ENCODE measurements at places on chromosomes 1 and 21.
A peak's percentile ranks its signal among the peaks of the same experiment; 100 is the strongest.

- no peak for DNase-seq
Observed at GRCh38 chr1:107010582-107010981, 45.9 kb upstream of the PRMT6 start.

DNA sequence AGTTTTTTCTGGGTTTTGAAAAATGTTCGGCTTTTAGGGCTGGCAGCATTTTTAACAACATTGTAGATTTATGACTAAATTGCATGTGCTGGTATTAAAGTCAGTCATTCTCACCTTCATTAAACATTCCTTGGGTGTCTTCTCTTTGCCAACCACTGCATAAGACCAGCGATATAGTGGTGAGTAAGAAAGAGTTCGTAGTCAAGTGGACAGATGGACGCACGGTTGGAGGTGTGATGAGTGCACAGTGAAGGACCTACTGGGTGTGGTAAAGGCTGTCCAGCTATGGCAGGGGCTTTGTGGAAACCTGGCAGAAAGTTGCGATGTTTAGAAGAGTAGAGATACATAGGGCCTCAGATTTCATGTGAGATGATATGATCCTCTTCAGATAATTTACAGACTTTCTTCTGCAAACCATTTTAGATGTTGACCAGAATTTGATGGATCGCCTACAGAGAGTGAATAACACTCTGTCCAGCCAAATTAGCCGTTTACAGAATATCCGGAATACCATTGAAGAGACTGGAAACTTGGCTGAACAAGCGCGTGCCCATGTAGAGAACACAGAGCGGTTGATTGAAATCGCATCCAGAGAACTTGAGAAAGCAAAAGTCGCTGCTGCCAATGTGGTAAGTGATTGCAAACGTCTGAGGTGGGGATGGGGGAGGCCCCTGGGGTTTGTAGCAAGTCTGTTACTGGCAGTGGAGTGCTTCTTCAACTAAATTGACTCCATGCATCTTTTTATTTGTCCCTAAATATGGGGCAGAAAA, 56.0 kb upstream of the LAMC2 start:
- no peak for DNase-seq

GRCh38 chr1:182713492-182713891, 29.1 kb upstream of the RGS8 start:
- no peak for DNase-seq

DNA sequence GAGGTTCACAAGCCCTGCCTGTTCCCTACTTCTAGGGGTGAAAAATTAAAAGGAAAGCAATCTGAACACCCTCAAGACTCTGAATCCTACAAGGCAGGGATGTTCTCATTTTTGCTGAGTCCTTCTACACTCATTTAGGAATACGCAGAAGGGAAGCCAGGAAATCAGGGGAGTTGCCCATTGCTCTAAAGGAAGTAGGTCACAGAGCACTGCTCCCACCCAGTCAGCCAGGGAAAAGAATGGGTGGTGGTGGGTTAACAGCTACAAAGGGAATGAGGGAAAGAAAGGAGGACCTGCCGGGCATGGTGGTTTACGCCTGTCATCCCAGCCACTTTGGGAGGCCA, 2.4 kb upstream of the CTTNBP2NL start:
- no peak for DNase-seq

DNA sequence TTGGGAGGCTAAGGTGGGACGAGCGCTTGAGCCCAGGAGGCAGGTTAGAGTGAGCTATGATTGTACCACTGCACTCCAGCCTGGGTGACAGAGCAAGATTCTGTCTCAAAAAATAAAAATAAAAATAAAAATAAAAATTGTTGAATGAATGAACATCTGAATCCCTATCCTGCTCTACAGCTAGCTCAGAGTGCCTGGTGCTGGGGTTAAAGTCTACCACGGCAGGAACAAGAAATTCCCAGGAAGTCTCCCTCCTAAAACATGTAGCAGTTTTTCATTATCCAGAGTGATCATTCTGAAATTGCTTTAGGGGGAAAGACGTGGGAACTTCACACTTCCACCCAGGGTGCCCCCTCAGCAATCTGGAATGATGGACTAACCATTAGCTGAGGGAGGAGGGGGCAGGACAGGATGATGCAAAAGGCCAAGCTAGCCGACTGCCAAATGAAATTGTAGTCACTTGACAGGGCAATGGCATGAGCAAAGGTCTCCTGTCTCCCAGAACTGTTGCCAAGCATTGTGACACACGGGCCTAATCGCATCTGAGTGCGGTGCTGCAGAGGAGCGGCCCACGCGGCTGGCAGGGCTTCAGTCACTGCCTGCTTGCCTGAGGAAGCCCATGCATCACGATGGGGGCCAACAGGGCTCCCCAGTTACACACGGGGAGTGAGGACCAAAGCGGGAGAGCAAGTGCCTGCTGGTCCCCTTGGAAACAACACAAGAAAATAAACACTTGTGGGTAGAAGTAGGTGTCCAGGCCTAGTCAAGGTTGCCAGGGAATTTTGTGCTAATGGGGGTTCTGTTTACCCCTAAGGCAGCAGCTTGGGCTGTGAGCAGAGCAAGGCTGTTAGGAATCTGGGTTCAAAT, 85.7 kb downstream of the NENF start:
- DNase-seq: peak; percentile 16

GRCh38 chr1:227951624-227952373, 4.1 kb upstream of the WNT9A start:
- DNase-seq: no peak

DNA sequence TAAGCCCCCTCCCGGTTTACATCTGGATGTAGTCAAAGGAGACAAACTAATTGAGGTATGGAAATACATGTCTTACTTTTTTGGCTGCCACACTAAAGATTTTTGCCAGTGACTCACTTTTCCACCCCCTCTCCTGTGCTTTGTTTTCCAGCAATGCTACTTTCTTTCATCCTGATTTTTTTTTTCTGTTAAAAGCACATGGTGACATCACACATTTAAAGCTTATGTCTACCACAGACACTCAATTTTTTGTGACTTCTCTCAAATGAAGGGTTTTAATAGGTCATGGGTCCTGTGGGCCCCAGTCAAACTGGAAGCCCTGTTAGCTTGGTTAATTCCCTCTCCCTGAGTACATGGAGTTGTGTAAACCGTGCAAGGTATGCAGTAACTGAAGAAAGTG, 2.2 kb downstream of the PPP1R8 start:
- DNase-seq: no peak

DNA sequence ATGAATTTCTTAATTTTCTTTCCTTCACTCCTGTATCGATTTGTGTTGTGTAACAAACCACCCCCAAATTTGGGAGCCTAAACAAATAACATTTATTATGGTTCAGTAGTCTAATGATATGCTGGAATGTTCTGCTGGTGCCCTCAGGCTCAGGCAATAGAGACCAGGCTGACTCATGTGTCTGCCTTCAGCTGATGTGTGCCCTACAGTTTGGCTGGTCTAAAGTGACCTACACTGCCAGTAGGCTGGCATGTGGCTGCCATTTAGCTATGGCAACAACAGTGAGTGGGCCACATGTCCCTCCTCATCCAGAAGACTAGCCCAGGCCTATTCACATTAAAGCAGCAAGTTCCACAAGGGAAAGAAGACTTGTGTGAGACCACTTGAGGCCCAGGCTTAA, 115.8 kb downstream of the PTPRC start:
- no peak for DNase-seq

DNA sequence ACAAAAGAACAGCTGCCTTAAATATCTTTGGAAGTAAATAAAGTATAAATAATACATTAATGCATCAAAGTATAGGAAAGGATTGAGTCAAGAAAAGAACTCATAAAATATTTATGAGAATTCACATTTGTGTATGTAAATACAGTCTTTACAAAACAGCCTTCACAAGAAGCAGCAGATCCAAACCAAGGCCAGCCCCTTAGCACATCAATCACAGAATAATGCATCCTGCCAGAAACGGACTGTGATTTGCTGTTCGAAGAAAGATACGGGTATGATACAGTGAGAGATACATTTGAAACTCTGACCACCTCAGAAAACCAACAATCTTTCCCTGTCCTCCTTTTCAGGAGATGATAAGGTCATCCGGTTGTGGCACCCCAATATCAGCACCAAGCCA, 70.9 kb downstream of the WDR64 start:
- DNase-seq: no peak

- peak; percentile 32 for DNase-seq
Observed at GRCh38 chr1:212514056-212514614, 81.4 kb downstream of the NENF start.

- DNase-seq: no peak
Observed at GRCh38 chr1:248229360-248229908, 1.8 kb upstream of the OR2M4 start.

DNA sequence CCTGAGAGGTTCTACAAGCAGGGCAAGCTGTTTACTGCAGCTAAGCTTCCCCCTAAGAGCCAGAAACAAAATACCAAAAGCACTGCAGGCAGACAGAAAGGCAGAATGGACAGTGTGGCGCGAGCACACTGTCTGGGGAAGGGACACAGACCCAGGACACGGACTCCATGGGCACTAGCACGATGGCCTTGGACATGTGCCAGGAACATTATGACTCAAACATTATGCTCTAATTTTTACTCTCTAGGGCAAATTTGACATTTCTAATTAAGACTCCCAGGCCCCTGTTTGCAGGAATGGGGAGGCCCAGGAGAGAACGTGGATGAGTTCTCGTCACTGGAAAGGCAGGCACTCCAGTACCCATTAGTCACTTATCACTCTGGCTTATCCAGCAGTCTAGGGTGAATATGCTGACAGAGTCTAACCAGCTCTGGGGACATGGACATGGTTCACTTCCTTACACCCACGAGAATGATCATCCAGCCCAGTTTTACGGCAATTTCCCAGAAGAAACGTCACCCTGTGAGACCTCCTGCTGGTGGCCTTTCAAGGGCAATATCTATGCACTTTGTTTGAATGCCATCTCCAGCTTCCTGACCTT, 45.1 kb downstream of the CAPN8 start:
- no peak for DNase-seq

DNA sequence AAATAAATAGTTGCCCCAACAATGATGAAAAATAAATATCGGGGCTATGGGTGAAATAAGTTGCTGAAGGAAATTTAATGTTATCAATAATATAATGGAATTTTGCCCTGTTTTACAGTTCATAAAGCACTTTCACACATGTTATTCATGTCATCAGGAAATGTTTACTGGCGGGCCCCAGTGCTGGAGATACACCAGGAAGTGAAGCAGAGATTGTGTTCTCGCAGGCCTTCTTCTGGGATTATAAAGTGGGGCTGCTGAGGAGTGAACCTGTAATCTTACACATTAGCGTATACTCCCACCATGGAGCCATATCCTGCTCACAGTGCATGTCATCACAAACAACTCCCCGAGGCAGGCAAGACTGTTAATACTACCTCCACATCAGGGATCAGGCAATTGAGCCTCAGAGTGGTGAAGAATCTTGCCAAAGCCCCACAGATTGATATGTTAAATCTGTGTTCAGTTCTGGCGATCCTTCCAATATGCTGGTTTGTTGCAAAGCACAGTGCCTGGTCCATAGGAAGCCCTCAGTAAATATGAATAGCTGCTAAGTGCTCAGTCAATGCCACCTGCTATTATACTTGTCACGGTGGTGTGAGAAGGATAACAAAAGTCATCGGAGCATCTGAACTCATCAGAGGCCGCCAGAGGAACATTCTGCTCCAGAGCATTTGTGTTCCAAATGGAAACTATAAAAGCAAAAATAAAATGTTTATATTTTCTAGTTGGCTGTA, 104.4 kb upstream of the UBE2U start:
- no peak for DNase-seq

- DNase-seq: peak; percentile 68
Observed at GRCh38 chr1:204480515-204480914, 14.1 kb downstream of the PIK3C2B start.

DNA sequence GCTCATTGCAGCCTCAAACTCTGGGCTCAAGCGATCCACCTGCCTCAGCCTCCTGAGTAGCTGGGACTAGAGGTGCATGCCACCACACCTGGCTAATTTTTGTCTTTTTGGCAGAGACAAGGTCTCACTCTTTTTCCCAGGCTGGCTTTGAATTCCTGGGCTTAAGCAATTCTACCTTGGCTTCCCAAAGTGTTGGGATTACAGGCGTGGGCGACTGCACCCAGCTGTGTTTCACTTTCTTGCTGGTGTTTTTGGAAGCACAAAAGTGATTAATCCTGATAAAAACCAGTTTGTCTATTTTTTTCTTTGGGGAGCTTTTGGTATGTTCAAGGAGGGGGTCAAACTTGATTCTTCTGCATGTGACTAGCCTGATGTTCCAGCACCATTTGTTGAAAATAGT, 19.3 kb downstream of the RNF11 start:
- no peak for DNase-seq

GRCh38 chr1:44682883-44683265, 8.4 kb downstream of the ARMH1 start:
- no peak for DNase-seq

- DNase-seq: peak; percentile 18
Observed at GRCh38 chr1:244046907-244047611, 4.0 kb upstream of the ZBTB18 start.

GRCh38 chr1:110161165-110161564, 10.9 kb downstream of the SLC6A17 start:
- no peak for DNase-seq

DNA sequence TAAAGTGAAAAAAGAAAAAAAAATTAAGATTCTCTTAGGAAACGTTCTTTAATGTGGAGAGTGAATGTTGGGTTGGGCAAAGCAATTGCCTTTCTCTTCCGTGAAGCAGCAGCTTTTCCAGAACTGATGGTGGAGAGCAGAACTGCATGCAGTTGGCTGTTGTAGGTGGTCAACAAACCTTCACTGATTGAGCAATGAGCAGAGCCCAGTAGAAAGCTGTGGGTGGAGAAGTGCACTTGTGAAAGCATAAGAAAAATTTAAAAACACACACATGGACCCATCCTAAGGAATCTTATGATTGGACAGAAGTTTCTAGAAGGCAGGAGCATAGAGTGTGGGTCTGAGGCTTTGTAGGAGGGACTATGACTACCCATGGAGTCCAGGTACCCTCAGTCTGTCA, 4.5 kb downstream of the PRELP start:
- no peak for DNase-seq

- no peak for DNase-seq
Observed at GRCh38 chr1:202086579-202087350, 36.0 kb upstream of the GPR37L1 start.

DNA sequence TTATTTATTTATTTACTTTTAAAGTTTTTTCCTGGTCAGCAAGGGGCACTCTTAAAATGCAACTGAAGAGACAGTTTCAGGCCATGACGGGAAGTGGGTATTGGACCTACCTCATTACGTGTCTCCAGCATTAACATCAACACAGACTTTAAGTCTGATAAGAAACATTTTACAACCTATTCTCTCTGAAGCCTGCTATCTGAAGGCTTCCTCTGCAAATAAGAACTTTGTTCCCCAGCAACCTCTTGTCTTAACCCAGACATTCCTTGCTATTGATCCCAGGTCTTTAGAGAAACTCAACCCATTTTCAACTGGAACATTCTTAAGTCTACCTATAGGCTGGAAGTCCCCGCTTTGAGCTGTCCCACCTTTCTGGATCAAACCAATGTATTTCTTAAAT, 258.3 kb upstream of the TMPRSS15 start:
- no peak for DNase-seq

GRCh38 chr1:17197696-17198095, 7.2 kb upstream of the PADI1 start:
- DNase-seq: no peak

DNA sequence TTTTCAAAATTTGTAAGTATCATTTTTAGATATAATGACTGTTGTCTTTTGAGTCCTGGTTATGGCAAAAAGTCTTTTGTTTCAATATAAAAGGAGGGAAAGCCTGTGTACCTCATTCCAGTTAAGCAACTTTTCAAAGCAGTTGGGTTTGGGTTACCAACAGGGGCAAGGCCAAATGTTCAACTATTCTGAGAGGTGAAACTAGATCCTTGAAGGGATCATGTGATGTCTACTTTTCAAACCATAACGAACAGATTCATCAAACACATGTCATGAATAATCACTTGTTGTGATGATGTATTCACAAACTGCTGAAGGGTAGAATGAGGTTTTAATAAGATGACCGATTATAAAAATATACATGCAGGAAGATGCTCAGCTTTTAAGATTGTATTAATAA, 171.3 kb downstream of the HHAT start:
- peak; percentile 90 for DNase-seq

Data from NCI-H2171 treated with DMSO at 0.1 percent for 48 hours (cell line).